ENCODE measurements at places on chromosomes 5 and 9. TPM values are rescaled to one million over a fixed set of nuclear protein-coding genes. Genes with fewer than 3 reads are reported as not detected.

- DNase-seq: no peak
These were observed 8.7 kb upstream of the TRPC7 start for GRCh38 chr5:136374003-136374402.

- DNase-seq: no peak
These were observed 234.8 kb downstream of the AUH start for GRCh38 chr9:91126761-91127445.

DNA sequence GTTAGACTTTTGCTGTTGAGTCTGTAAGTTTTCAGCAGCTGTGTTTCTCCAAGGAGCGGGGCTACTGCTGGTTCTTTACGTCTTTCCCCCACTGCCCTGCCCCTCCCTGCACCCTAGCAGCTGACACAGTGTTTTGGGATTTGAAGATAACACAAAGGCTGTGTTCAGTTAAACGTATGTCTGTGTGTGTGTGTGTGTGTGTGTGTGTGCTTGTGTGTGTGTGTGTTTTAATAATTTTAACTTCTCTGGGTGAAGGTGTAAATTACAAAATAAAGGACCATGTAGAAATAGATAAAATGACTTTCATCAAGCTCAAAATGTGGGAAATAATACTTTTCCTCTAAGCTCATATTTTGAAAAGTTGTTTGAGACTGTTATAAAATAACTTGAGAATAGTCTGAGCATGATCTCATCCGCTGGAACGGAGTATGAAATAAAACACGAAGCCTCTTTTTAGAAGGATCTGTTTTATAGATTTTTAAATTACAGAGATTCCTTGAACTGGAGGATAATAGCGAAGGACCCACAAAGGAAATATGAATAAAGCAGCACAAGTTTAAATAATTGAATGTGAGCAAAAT is 10.9 kb downstream of the ABL1 start:
- peak; percentile 58 for DNase-seq

DNA sequence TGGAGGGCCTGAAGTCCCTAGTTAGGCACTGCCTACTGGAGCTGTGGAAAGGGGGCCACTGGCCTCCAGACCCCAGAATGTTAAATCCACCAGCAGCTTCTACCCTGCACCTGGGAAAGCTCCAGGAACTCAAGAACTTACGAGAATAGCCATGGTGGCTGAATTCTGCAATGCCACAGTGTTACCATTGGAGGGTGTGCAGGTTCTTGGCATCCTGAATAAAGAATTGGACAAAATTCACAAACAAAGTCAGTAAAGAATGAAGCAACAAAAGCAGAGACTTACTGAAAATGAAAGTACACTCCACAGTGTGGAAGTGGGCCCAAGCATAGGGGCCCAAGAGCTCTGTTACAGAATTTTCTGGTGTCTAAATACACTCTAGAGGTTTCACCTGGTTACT is 107.0 kb downstream of the PRDM9 start:
- no peak for DNase-seq

DNA sequence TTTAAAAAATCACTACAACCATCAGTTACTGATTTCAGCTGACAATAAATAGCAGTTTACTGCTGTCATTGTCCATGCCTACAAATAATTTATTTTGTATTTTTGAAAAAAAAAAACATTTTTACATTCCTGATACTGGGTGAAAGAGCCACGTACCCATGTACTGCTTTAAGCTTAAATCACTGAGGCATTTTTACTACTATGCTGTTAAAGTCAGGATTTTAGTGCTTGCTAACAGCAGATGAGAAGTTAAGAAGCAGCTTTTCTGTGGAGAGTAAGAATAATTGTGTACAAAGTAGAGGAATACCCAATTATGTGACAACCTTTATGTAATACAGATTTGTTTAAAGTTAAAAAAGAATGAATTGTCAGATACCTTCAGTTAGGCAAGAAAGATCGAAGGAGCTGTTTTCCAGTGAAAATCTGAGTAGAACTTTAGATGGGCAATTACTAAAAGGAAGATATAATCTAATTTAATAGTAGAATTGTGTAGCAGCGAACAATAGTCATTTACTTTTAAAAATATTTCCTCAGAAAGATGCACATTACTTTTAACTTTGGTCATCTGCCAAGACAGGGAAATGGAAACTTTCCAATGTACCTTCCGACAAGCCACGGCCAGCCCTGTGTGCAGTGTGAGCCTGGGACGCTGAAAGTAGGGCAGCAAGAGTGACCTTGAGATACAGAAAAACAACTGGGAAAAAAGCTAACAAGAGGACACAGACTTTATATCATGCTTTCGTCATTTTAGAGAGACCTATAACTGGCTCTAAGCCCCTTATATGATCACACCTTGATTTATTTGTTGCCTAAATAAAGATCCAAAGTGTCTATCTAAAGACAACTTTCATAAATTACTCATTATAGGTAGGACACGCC is 39.9 kb downstream of the RHOBTB3 start:
- peak; percentile 62 for DNase-seq

GRCh38 chr9:129777769-129778130 is 24.9 kb upstream of the PTGES start:
- DNase-seq: no peak

GRCh38 chr5:95864944-95865504 is 42.5 kb upstream of the GLRX start:
- DNase-seq: no peak

CDHR2 gene
- 0.67 TPM for total RNA-seq

PCDHB15 gene
- 3.7 TPM for total RNA-seq

NDUFB6 gene
- 142 TPM for total RNA-seq

SMIM33 gene
- total RNA-seq: not detected

ATP10B gene
- 0.32 TPM for total RNA-seq

SCGB3A2 gene
- total RNA-seq: not detected

SPRY4 gene
- total RNA-seq: 7.3 TPM

Measured in heart left ventricle (tissue), 16 donors.